ENCODE measurements at places on chromosomes 2 and 18. TPM values are rescaled to one million over a fixed set of nuclear protein-coding genes. Genes with fewer than 3 reads are reported as not detected.
A peak's percentile ranks its signal among the peaks of the same experiment; 100 is the strongest.

The DPP10 gene
- total RNA-seq: not detected

DNA sequence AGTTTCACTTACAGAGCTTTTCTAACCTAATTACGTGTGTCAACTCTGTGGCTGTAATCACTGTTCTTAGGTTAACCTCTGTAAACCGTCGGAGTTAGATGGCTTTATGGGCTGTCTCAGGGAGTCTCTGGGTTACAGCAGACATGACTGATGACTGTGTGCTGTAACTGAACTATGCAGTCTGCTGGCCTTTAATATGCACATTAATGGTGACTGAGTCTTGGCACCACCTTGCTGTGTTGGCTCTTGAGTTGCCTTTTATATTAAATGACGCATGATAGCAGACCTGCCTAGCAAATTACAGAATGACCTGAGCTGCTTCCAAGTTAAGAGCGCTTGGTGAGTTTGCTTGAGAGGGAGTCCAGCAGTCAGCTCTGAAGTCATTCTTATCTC lies 90.1 kb downstream of the ACKR3 start:
- DNase-seq: peak; percentile 93

- no peak for DNase-seq
Observed at GRCh38 chr2:127081826-127082633, 24.9 kb downstream of the BIN1 start.

The NMS gene
- not detected for total RNA-seq

DNA sequence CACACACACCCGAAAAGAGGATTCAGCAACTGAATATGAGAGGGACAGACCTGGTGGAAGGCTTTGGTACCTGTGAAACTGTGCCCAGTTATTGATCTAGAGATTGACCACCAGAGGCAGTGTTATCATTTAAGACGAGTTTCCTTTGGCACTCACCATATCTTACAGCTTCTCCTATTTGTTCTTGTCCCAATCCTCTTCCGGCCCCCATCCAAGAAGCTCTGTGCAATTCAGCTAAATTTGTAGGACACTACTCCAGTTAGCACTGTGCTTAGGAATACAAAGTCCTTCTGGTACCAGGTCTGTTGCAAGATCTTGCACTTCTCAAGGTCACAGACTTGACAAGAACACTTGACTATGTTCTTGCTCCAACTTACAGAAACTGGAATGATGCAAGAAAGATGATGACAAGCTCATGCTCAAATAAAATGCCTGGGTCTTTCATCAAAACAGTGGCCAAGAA lies 177.7 kb downstream of the TMEM247 start:
- DNase-seq: peak; percentile 33

GRCh38 chr2:23445450-23445868 lies 60.5 kb downstream of the KLHL29 start:
- peak; percentile 46 for DNase-seq

DNA sequence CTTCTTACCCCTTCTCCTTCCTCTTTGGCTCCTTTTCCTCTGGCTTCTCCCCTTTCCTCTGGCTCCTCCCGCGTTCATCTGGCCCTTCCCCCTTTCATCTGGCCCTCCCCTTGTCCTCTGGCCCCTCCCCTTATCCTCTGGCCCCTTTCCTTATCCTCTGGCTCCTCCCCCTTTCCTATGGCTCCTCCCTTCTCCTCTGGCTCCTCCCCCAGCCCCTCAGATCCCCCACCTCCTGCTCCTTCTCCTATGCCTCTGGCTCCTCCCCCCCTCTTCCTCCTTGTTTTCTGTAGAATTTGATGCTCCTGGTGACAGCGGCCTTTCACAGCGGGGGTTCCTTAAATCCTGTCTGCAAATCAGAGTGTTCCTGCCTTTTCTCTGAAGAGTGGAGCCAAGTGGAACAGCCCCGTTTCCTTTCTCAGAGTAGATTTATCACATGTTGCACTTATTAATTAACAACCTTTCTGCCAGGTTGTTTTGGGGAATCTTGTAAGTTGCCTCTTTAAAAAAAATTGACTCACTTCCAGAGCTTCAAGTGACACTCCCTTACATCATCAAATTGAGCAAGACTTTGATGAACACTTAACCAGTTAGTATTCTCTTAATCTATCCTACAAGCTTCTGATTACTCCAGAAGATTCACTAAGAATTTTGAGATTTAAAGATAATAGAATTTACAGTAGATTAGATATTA lies 27.9 kb downstream of the FABP1 start:
- DNase-seq: peak; percentile 18

The NEU2 gene
- total RNA-seq: not detected

DNA sequence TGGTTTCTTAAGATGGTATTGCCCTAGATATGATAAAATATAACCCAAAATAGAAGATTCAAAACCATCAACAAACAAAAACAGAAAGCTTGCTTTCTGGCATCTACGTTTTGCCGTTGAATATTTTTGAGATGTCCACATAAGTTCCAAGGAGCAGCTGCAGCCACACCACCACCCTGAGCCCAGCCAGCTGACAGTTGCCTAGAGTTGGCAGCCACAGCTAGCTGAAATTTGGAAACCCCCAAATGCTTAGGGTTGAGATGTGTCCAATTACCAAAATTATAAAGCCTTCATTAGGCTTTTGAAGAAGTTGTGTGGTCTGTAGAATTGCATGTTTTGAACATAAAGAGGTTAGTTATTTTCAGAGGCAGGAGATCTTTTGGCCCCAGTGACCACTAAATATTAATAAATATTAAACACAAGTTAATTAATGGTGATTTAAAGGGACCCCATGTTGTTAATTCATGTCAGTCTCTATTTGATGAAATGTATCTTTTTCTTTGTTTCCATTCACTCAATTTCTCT lies 118.1 kb upstream of the DTNA start:
- no peak for DNase-seq

DNA sequence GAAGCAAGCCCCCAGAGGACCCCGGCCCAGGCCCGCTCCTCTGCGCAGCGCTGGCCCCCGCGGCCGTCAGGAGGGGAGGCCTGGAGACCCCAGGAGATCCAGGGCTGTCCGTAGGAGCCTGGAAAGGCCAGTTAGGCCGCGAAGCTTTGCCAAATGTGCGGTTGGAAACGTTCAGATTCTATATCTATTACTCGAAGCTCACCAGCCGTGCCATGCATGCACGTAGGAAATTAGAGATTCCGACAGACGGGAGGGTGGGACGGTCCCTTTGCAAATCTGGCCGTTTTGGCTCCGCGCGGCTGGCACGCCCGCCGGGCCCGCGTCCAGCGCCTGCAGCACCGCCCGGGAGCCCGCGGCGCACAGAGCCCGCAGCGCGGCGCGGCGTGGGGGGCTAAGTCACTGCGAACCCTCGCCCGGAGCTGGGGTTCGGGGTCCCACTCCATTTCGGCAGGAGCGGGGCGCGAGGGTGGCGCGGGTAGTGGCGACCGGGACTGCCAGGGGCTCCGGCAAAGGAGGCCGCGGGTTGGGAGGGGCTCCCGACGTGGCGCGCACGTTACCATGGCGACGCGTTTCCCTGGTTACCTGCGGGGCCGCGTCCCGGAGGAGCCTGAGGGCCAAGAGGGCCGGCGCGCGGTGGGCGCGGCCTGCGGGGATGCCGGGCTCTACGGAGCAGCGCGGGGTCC lies 488.6 kb upstream of the SMIM21 start:
- no peak for DNase-seq

DNA sequence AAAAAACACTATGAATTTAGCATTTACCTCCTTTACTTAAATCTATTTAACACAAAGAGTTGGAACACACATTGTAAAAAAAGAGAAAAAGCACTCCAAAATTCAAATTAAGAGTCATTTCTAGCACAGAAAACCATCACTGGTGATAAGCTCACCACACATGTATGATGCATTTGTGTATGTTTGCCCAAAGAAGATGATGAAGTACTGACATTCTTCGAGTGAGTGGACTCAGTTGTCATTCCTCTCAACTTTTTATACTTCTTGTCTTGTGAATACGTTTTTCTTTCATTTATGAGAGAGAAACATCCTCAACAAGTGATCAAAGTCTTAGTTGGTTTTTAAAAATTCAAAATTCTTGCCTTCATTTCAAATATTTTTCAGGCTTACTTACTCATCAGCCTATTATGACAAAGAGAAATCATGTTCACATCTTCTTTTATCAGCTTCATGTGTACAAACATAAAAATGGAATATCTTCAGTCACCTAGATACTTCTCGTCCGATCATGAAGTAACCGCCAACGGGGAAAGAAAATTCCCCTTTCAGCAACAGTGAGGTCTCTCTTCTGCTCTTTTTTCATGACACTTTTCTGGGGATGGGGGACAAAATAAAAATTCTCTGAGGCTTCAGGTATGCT lies 1.5 kb downstream of the DSEL start:
- DNase-seq: no peak

- peak; percentile 42 for DNase-seq
Observed at GRCh38 chr18:9849407-9850283, 36.1 kb upstream of the TXNDC2 start.

DNA sequence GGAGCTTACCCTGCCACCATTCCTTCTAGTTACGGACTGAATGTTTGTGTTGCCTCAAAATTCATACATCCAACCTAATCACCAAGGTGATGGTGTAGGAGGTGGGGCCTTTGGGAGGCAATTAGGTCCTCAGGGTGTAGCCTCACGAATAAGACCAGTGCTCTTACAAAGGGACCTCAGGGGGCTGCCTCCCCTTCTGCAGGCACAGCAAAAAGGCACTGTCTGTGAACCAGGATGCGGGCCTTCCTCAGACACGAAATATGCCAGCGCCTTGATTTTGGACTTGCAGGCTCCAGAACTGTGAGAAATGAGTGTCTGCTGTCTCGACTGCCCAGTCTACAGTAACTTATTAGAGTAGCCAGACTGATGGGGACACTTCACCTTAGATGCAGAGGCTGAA lies 150.4 kb upstream of the HDAC4 start:
- no peak for DNase-seq

DNA sequence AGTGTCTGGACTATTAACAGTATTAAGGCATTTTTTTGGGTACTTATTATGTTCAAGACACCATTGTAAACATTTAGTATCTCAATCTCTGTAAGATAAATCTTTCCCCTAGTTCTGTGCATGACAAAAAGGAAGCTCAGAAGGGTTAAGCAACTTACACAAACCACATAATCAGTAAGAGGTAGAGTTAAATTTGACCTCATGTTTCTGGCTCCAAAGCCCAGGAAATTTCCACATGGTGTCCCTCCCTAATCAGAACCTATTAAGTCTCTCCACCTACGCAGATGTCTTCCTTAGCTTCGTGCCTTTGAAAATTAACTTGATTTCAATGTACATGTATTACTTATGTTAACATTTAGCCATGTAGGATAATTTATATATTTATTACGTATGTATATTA lies 2.0 kb downstream of the MFSD6 start:
- DNase-seq: no peak

The NEB gene
- not detected for total RNA-seq

The CXCR1 gene
- total RNA-seq: not detected

- no peak for DNase-seq
Observed at GRCh38 chr2:237894986-237895543, 35.6 kb downstream of the RAMP1 start.

The SIX2 gene
- total RNA-seq: not detected

The HOXD8 gene
- 11.6 TPM for total RNA-seq

GRCh38 chr2:174824068-174824467 lies 59.8 kb upstream of the CHRNA1 start:
- no peak for DNase-seq

DNA sequence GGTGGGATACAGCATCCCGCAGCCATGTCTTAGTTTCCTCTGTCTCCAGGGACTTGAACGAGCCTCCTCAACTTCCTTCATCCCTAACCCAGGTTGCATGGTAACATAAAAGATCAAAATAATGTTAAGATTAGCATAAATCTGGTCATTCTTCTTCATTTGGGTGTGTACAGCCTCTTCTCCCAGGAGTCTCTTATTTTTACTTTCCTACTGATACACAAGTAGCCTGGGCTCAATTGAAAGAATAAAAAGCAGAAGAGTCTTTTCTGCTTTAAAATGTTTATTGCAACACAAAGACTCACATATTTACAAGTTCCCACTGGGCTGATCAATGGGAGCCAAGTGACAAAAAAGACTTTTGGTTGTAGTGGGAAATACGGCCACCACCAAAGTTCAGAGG lies 137.9 kb upstream of the PID1 start:
- peak; percentile 5 for DNase-seq

The CTLA4 gene
- not detected for total RNA-seq

DNA sequence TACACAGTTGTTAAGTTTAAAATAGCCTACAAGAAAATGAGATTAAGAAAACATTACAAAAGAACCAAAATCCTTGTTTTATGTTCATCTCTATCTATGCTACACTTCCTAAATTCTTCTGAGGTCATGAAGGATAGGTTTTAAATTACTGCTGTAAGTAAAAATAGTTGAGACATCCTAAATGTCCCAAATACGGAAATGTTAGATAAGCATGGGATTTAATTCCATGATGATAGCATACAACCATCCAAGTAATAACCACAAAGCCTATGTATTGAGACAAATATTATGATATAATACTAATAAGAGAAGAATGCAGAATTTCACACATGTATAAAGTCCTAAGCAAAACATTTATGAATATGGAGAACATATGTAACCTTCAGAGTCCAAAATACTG lies 34.1 kb downstream of the PIEZO2 start:
- no peak for DNase-seq

- no peak for DNase-seq
Observed at GRCh38 chr2:26674771-26675170, 17.8 kb upstream of the KCNK3 start.

The RNF181 gene
- 285 TPM for total RNA-seq

The TFCP2L1 gene
- 0.26 TPM for total RNA-seq

- no peak for DNase-seq
Observed at GRCh38 chr2:19456705-19457309, 98.4 kb upstream of the OSR1 start.

DNA sequence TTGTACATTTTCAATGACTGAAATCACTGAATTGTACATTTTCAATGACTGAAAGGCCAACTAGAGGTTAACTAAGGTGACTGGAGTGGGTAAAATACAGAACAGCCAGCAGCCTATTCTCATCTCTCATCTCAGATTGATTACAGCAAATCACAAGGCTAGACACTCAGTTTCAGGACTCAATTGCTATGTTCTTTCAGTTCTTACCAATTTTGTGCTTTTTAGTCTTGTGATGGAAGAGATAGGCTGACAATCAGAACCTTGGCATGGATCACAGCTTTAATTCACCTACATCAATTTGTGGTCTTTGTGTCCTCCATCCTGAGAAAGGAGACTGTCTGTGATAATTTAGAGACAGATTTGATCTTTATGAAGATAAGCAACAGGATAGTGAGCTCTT lies 124.7 kb downstream of the GULP1 start:
- no peak for DNase-seq

- no peak for DNase-seq
Observed at GRCh38 chr2:67896476-67896875, 166.3 kb downstream of the C1D start.

GRCh38 chr2:138531913-138532312 lies 30.3 kb downstream of the SPOPL start:
- DNase-seq: no peak

The CRYGD gene
- not detected for total RNA-seq

The FOXD4L1 gene
- total RNA-seq: not detected

DNA sequence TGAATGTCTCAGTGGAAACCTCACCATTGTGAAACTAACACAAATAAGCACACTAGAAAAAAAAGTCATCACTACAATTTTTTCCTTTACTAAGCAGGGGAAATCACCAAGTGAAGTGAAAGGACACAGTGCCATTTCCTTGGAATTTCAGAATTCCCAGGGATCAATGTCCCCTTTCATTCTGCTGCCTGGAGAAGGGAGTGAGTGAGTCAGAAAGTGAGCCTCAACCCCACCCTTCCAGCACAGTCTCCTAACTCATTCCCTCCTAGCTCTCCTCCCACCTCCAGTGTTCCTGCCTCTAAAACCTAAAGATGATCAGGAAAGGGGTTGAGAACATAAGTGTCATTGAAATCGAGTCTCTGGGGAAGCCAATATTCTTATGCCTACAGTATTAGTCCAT lies 608.5 kb downstream of the RNF144A start:
- no peak for DNase-seq

Measured in A172 (cell line).